ENCODE measurements at places on chromosomes 5 and 9.

DNA sequence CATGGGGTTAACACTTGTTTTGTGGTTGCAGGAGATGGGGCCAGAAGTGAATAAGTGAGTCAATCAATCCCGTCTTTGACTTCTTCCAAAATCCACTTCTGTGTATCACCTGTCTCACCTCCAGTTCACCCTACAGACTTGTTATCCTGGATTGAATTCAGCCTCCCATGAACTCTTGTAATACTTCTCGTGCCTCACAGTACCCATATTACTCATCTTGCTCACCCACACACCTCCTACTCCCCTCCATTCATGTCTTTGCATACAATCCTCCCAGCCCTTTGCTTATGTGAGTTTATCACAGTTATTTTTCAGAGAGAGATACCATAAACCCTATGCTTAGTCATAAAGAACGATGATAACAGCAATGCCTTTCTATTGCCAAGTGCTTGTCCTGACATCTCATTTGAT lies 52.9 kb upstream of the PAPPA start:
- no peak for DNase-seq

- no peak for DNase-seq
Observed at GRCh38 chr9:123089790-123090189, 56.3 kb downstream of the GPR21 start.

- no peak for DNase-seq
Observed at GRCh38 chr5:56985936-56986625, 34.2 kb upstream of the MIER3 start.

GRCh38 chr9:136631038-136632000 lies 31.4 kb upstream of the EGFL7 start:
- peak; percentile 85 for DNase-seq

DNA sequence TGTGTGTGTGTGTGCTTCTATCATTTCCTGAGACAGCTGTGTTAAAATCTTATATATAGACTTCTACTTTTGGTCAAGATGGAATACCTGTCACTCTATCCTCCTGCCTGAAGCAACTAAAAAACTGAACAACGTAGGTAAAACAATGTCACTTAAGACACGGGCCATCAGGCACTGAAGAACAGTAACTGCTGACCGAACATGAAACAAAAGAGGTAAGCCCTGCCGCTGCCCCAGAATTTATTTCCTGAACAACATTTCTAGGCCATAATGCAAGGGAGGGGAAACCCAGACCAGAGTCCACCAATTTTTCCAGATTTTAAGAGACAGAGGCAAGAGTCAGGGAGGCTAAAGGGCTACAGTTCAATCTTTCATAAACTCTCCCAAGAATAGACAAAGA lies 156.0 kb downstream of the CDC42SE2 start:
- no peak for DNase-seq

GRCh38 chr5:141913560-141914198 lies 10.0 kb upstream of the DELE1 start:
- no peak for DNase-seq

- DNase-seq: no peak
Observed at GRCh38 chr5:130954336-130954735, 210.7 kb downstream of the HINT1 start.

DNA sequence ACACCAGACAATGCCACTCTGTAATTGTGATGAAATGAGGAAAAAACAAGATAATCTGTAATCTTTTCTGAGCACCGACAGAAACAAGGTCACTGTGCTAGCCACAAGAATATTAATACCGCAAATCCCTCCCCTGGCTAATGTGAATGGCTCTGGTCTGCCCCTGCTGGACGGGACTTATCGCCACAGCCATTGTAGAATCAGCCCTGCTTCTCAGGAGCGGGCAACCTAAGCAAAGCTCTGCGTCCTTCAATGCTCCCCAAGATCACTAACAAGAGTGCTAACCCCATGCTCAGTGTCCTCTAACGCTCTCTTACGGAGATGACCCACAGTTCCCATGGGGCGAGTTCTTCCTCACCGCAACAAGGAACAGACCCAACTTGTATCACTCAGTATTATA lies 42.7 kb downstream of the OR2V1 start:
- DNase-seq: peak; percentile 44

GRCh38 chr5:81125959-81126358 lies 107.2 kb upstream of the CKMT2 start:
- DNase-seq: peak; percentile 25

- DNase-seq: no peak
Observed at GRCh38 chr5:139414581-139415130, 10.8 kb upstream of the SPATA24 start.

DNA sequence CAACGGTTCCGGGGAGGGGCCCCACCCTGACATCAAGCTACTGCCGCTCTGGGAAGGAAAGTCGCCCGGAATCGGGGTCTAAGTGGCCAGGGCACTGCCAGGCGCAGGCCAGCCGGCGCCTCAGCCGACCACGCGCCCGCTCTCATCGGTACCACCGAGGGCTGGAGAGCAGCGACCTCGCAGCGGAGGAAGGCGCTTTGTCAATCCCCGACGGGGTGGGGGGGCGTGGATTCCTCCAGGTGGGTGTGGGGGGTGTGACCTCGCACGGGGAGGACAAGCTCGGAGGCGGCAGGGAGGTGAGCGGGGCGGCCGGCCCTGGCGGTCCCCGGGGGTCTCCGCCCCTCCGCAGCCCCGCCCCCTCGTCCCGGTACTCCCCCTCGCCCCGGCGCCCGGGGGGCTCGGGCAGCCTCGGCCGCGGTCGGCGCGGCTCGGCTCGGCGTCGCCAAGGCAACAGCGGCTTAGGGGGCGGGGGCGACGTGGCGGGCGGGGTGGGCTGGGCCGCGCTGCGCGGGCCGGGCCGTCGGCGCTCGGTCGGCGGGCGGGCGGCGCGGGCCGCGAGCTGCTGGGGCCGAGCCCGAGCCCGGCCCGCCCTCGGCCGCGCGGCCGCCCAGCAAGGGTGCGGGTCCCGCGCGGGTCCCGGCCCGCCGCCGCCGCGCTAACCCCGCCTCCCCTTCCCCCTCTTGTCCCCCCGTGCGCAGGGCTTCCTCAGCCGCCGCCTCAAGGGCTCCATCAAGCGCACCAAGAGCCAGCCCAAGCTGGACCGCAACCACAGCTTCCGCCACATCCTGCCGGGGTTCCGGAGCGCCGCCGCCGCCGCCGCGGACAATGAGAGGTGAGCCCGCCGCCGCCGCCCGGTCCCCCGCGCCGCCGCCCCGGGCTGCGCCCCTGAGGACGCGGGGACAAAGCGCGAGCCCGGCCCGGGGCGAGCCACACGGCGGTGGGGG lies 47.5 kb downstream of the DAB2IP start:
- DNase-seq: no peak

GRCh38 chr9:114244570-114244969 lies 78.3 kb upstream of the ORM1 start:
- DNase-seq: no peak

- DNase-seq: no peak
Observed at GRCh38 chr9:90858457-90858901, 56.9 kb downstream of the SYK start.

DNA sequence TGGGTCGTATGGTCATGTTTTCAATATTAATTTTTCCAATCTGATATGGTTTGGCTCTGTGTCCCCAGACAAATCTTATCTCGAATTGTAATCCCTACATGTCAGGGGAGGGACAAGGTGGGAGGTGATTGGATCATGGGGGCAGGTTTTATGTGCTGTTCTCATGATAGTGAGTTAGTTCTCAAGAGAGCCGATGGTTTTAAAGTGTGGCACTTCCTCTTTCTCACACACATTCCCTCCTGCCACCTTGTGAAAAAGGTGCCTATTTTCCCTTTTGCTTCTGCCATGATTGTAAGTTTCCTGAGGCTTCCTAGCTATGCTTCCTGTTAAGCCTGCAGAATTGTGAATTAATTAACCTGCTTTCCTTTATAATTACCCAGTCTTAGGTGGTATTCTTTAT lies 309.1 kb upstream of the GRIN3A start:
- DNase-seq: no peak

GRCh38 chr5:97297704-97298091 lies 114.7 kb upstream of the RIOK2 start:
- DNase-seq: no peak

Measured in T47D (cell line).